ENCODE measurements at places on chromosomes 12 and 14.

- no peak for DNase-seq
Measured at GRCh38 chr12:49854976-49855375, 12.1 kb upstream of the BCDIN3D start.

DNA sequence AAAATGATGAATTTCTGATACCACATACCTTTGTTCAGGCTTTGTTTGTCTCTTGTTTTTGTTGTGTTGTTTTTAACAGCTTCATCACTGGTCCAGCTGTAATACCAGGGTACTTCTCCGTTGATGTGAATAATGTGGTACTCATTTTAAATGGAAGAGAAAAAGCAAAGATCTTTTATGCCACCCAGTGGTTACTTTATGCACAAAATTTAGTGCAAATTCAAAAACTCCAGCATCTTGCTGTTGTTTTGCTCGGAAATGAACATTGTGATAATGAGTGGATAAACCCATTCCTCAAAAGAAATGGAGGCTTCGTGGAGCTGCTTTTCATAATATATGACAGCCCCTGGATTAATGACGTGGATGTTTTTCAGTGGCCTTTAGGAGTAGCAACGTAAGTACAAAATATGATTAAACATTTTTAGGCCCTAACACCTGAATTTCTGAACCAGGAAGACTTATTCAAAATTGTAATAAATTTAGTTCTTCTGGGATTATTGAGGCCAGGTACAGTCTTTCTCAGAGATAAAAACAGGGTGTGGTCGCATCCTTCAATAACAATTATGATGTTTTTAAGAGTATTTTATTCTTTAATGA, 22.4 kb downstream of the RXYLT1 start:
- DNase-seq, result no peak

GRCh38 chr12:58741226-58741625, 179.1 kb downstream of the LRIG3 start:
- DNase-seq, result no peak

DNA sequence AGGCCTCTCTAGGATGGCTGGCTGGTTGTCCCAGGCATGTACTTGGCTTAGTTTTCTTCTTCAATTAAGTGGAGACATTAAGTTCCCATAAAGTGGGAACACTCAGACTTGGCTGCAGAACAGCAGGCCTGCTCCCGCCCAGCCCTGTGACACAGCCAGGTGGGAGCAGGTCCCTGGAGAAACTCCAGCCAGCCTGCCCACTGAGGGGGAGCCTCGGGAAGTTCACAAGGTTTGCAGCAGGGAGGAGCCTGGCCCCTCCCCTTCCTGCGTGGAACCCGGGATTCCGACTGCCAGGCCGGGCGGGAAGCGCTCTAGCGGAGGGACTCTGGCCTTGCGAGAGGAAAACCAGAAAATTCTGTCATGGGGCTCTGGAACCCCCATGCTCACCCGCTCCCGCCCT, 98.3 kb upstream of the EVL start:
- DNase-seq, result no peak

GRCh38 chr14:99674776-99675381, 9.2 kb upstream of the CYP46A1 start:
- no peak for DNase-seq

- no peak for DNase-seq
Measured at GRCh38 chr12:109347589-109347988, at the start of gene MYO1H. Gene MYO1H (plus strand): TSS chr12:109347900. CDS start chr12:109347961, 61 bp downstream.

DNA sequence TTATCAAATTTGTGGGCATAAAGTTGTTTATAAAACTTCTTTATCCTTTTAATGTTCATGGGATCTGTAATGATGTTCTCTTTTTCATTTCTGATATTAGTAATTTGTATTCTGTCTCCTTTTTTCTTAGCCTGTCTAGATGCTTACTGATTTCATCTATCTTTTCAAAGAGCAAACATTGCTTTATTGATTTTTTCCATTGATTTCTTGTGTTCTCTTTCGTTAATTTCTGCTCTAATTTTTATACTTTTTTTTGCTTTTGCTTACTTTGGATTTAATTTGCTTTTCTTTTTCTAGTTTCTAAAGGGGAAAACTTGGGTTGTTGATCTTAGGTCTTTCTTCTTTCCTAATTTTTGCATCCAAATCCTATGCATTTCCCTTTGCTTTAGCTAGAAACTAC, 42.5 kb downstream of the CRADD start:
- DNase-seq, result no peak

GRCh38 chr12:54393207-54393609, 8.7 kb upstream of the ZNF385A start:
- no peak for DNase-seq

DNA sequence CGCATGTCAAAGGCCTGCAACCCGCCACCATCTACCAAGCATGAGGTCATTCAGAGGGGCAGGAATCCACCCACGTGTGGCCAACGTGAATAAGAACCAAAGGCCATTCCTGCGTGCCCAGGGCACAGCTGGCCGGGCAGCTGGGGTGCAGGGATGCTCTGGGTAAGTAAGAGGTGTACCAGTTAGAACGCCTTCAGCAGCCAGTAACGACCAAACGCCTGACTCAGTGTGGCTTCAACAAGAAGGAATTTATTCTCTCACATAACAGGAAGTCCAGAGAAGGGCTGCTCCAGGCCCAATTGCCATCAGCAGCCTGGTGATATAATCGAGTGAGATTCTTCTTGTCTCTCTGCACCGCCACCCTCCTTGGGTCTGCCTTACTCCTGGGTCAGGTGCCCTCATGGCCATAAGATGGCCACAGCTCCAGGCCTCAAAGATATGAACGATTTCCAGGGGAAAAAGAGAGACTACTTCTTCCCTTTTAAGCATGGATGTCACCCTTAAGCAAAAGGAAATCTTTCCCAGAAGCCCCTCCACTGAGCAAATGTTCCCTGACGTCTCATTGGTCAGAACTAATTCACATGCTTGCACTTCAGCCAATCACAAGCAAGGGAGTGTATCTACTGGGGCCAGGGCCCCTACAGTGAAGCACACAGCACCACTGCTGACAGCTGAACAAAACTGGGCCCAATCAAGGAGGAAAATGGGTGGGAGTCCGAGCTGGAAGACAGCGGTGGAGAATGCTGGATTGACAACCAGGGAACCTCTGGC, 7.3 kb downstream of the TTC7B start:
- no peak for DNase-seq

GRCh38 chr12:54228471-54228870, 39.7 kb upstream of the SMUG1 start:
- no peak for DNase-seq

- DNase-seq, result no peak
Measured at GRCh38 chr12:26728205-26729050, 104.6 kb downstream of the ITPR2 start.

GRCh38 chr14:104105071-104105821, 19.7 kb downstream of the ASPG start:
- DNase-seq, result no peak

DNA sequence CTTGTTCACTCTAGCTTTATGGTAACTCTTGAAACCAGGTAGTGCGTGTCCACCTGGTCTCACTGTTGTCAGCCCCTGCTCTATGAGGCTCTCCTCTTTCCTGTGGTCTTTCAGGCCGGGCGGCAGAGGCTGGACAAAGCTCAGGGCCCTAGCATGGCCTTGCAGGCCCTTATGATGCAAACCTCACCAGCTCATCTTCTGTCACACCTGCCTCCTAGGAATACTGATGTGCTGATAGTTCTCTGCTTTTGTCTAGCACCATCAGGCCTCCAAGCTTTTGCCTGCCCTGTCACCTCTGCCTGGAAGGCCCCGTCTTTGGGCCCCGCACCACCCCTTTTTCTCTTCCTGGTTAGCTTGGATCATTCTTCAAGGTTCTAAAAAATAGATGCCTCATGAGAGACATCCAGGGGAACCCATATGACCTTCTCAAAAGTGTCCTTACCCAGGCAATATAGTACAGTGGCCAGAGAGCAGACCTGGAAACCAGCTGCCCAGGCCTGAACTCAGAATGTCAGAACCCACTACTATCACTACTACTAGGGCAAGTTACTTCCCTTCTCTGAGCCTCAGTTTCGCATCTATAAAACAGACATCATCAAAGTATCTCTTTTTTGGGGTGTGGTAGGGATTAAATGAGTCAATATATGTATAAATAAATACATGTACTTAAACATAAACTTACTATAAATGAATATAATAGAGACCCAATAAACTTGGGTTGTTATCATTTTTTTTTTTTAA, 91.7 kb downstream of the ZFP36L1 start:
- DNase-seq, result no peak

- no peak for DNase-seq
Measured at GRCh38 chr12:120139958-120140357, 23.4 kb upstream of the RAB35 start.

DNA sequence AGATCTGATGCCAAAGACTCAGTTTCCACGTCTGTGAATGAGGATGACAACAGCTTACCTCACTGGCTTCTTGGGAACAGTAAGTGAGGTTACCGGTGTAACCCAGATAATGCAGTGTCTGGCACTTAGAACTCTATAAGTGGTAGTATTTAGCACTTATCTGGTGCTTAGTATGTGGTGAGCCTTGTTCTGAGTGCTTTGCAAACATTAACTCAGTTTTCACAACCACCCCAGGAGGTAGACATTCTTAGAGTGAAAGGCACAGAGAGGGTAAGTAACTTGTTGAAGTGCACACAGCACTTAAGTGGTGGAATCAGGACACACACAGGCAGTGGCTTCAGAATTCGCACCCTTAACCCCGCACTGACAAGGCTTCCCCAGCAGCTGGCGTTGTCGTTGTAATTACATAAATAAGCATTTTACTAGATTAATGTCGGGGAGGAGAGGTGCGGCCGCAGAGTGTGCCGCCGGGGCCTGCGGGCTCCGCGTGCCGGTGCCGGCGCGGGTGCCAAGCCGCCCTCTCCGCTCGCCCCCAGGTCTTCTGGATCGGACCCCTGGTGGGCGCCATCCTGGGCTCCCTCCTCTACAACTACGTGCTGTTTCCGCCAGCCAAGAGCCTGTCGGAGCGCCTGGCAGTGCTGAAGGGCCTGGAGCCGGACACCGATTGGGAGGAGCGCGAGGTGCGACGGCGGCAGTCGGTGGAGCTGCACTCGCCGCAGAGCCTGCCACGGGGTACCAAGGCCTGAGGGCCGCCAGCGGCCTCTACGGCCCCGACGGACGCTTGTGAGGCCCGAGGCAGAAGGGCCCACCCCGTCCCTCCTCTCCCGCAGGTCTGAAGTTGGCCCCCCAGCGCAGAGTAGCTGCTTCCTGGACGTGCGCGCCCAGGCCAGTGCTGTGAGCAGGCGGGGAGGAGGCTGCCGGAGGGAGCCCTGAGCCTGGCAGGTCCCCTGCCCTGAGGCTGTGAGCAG, 4.6 kb downstream of the AQP2 start:
- no peak for DNase-seq

DNA sequence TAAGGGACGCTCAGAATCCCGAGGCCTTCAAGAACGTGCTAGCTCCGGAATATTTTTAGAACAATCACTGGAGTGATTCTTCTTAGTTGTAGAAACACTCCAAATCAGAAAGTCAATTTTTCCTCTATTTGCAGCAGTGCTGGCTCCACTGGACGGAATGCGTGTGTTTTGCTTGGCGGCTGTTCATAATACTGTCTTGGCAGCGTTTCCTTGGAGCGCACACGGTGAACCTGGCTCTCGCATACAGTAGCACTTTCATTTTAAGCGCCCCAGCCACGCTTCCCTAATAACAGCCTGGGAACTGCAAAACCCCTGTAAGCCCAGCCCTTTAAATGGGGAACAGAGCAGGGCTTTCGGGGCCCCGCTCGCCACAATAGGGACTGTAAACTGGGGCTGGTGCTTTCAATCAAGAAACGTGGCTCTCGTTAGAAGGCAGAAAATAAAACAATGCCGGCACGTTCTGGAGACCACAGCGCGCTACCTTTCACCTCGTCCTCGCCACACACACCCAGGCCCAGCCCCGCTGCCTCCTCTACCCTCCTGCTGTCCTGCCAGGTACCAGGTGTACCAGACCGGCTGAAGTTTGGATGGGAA, 79.9 kb downstream of the BCL11B start:
- no peak for DNase-seq

GRCh38 chr12:75746621-75747020, 235.2 kb upstream of the KRR1 start:
- no peak for DNase-seq

GRCh38 chr12:124170760-124171159, 124.1 kb upstream of the RFLNA start:
- DNase-seq, result no peak

- no peak for DNase-seq
Measured at GRCh38 chr12:48008950-48009349, 4.7 kb upstream of the COL2A1 start.

- DNase-seq, result no peak
Measured at GRCh38 chr12:31029468-31029867, 44.2 kb upstream of the DDX11 start.

GRCh38 chr14:50762931-50763300, 68.0 kb downstream of the NIN start:
- DNase-seq, result no peak

- DNase-seq, result no peak
Measured at GRCh38 chr12:84016956-84017355, 895.6 kb downstream of the SLC6A15 start.

- DNase-seq, result no peak
Measured at GRCh38 chr14:55731881-55732498, 152.0 kb downstream of the KTN1 start.

GRCh38 chr12:54360717-54361456, 3.4 kb downstream of the GPR84 start:
- DNase-seq, result no peak

- no peak for DNase-seq
Measured at GRCh38 chr12:62481843-62482540, 15.4 kb downstream of the MON2 start.

GRCh38 chr14:89025561-89026236, 201.2 kb downstream of the TTC8 start:
- DNase-seq, result no peak

DNA sequence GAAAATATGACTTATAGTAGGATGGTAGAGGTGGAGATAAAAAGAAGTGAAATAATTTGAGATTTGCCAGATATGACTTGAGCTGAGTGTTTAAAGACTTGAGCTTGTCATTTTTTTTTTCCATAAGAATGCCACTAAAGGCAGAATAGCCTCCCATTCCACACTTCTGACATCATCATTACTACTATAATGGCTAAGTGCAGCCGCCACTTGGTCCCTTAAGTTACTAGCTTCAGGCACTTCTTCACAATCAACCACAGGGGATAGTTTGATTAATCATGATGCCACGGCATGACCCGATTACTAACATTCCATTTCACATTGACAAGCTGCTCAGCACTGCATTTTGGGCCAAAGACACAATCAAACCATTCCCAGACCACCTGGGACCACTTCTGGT, 127.9 kb downstream of the EFCAB11 start:
- no peak for DNase-seq

DNA sequence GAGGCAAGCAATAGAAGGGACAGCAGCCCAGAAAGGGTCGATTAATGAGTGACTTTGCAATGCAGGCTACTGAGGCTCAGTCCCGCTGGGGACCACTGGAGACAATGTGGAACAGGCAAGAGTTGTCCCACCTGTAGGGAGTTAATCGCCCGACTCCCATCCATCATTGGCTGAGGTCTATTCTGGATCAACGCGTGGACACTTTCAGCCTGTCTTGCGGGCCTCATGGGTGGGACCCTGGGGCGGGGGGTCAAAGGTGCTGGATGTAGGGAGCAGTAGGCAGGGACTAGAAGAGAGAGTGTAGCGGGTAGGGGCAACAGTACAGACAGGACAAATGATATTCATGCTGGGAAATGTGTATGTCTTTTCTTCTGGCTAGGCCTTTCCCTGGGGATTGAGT, 6.1 kb downstream of the IFI27L2 start:
- no peak for DNase-seq

All from activated CD8-positive, alpha-beta memory T cell treated with anti-CD3 and anti-CD28 coated beads for 48 hours (primary cell).